Kidney (tissue), 22 donors: ENCODE measurements at places on chromosomes 6 and 20.

DNA sequence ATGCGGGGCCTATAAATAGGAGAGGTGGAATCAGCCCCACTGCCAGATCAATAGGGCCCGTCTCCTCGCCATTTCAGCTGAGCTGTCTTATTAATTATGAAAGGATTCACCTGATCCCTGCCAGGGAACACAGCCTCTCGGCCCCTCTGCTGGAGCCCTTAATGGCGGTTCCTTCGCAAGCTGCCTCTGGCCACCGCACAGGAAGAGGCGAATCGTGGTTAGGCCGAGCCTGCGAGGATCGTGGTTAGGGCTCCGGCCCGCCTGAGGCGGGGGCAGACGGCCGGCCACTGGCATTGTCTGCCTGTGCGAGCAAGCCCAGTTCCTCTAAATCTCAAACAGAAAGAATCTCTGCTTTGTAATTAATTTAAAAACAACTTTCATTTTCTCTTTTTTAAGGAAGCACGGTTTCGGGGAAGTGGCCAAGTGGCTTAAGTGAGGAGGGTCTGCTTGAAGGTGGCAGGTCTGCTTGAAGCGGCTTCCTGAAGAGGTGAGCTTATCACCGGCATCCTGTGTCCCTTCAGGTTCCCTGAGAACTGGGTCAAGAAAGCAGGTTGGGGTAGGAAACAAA, 9.2 kb downstream of the NRN1 start:
- DNase-seq: peak; percentile 59

DNA sequence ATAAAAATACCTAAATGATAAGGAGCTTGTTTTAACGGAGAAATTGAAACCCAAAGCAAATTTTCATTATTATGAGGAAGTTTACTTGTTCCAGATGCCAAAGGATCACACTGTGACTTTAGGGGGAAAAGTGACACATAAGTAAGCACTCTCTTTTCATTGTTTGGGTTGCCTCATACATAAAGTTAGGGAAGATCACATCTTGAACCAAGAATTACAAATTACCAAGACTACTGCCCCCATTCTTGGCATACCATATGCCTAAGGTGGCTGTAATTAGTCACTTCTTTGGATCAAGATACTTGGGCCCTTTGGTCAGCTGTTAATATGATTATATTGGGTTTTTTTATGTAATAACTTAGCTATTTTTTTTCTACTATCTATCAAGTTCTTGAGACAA, 269.0 kb downstream of the COL12A1 start:
- no peak for DNase-seq

GRCh38 chr6:84967389-84967788, 203.0 kb upstream of the TBX18 start:
- no peak for DNase-seq

- no peak for DNase-seq
These were observed 250.9 kb downstream of the UTRN start for GRCh38 chr6:144536079-144536478.

DNA sequence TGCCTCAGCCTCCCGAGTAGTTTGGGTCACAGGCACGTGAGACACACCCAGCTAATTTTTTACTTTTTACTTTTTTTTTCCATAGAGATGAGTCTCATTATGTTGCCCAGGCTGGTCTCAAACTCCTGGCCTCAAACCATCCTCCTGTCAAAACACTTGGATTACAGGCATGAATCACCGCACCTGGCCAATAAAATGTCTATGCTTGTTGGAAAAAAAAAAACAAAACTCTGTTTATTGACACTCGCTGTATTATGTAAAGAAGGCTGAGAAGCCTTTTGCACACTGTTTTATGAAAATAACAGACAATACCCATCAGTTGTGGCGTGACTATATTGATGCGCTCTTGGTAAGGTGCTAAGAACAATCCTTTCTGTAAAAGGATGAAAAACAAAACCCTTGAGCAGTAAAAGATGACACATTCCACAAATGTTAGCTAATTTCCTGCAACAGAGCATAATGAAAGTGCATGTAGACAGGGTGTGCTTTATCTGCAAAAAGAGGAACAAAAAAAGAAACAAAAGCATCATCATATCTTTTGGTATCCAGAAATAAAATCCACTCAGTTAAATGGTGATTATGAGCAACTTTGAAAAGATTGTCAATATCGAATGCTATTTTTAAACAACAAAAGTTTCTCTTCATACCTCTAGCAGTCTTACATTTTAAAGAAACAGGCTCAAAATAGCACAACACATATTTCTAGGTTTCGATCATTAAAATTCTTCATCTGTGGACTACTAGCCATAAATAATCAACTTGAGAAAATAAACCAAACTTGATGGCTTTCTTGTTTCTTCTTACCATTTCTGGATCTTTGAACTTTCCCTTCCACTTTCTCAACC, 108.3 kb upstream of the PHACTR1 start:
- DNase-seq: no peak

- DNase-seq: no peak
These were observed 19.6 kb downstream of the ANGPT4 start for GRCh38 chr20:896501-897025.

DNA sequence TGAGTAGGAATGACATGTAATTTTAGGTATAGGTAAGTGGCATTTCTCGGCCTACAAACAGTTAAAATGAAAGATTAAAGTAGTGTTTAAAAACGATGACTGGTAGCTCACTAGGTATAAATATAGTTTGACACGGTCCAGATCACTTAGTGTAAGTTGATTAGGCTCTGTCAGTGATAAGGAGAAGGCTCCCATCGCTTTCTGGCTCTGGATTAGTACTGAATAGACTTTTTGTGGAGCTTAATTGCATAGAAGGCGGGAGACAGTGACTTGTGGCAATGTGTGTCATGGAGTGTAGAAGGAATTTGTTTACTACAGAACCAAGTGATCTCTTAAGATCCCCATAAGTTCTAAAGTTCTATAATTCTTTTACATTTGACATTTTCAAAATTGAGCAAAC, 6.7 kb downstream of the PYGB start:
- DNase-seq: no peak

- no peak for DNase-seq
These were observed 18.8 kb downstream of the RTF2 start for GRCh38 chr20:56487216-56487615.

DNA sequence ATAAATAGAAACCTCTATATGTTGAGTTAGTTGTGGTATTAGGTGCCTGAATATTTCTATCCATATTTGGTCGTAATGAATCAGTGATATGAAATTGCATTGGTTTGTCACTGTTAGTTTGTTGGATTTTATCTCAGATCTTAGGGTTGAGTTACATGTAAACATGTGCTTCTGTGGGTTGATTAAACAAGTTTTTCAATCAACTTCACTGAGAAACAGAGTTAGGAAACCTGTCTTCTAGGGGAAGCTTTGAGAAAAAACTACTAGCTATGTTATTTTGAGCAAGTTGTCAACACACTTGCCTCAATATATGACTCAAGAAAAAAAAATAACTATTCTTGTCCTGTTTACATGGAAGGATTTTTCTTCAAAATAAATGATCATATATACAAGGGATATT, 14.8 kb upstream of the ADGB start:
- DNase-seq: no peak

DNA sequence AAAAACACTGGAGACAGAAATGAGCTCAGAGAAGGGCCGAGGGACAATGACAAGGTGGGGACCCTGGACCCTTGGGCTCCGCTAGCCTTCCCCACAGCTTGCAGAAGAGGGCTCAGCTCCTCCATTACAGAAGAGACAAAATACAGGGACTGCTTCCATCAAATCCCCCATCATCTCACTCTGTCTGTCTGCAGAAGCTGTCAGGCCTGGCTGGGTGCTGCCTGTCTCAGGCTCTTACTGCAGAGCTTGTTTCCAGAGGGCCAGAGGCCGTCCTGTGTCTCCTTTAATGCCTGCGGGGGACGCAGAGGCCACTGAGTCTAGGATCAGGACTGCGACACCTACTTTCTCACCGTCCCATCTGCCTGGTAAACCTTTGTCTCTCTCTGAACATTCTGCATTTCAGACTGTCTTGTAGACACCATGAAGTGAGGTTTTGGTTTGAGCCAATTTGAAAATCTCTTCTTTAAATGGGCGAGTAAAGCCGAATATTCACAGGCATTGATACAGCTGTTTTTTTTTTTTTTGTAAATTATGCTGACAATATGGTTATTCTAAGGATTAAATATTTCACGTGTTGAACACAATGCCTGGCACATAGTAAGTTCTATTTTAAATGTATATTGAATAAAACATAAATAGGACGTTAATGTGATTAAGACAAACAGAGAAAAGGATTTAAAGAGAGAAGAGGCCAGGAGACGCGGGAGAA, 28.3 kb downstream of the RNASET2 start:
- DNase-seq: no peak

- DNase-seq: no peak
These were observed 308.1 kb upstream of the SPTLC3 start for GRCh38 chr20:12700701-12701100.

DNA sequence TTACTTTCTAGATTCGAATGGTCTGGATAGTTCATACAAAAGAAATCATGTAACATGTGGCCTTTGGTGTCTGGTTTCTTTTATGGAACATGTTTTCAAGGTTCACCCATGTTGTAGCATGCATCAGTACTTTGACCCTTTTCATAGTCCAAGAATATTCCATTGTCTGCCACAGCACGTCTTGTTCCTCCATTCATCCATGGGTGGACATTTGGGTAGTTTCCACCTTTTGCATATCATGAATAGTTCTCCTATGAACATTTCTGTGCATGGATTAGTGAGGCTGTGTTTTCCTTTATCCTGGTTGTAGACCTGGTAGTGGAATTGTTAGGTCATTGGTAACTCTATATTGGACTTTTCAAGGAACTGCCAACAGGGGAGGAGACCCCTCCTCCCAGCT, 31.7 kb downstream of the GSTA3 start:
- DNase-seq: no peak

DNA sequence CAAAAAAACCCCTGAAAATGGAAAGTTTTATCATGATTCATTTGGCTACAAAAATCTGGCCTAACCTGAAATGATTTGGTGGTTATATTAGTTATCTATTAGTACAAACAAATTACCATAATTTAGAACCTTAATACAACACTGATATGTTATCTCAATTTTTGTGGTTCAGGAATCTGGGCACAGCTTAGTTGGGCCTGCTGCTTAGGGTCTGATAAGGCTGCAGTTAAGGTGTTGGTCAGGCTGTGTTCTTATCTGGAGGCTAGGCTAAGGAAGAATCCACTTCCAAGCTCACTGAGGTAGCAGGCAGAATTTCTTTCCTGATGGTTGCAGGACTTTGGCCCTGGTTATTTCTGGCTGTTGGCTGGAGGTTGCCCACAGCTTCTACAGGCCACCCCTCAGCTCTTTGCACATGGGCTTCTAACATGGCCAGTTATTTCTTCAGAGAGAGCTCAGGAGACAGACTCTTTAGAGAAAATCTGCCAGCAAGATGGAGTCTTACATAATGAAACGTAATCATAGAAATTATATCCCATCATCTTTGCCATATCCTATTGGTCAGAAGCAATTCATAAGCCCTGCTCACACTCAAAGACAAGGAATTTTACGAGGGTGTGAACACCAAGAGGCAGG, 11.4 kb downstream of the TRIM38 start:
- no peak for DNase-seq

GRCh38 chr20:59299945-59300332, 472 bp upstream of the EDN3 start:
- no peak for DNase-seq

DNA sequence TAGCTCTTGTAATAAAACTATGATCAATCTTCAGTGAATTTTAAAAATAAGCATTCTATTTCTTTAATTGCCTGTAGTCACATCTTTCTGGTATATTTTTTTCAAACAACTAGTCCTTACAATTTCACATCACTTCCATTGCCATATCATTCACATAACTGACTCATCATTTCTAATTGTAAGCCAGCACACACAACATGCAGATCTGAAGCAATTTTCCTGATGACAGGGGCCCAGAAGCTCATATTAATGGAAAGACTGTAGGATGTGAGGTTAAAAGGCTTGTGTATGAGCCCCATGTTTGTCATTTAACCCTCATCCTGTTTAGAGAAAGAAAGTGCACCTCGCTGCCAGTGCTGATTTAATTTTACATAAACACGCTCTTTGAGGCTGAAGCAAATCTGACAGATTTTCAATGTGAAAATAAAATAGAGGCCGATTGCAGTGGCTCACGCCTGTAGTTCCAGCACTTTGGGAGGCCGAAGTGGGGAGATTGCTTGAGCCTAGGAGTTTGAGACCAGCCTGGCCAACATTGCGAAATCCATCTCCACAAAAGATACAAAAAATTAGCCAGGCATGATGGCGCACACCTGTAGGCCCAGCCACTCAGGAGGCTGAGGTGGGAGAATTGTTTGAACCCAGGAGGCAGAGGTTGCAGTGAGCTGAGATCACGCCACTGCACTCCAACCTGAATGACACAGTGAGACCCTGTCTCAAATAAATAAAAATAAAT, 40.1 kb upstream of the LTV1 start:
- no peak for DNase-seq

DNA sequence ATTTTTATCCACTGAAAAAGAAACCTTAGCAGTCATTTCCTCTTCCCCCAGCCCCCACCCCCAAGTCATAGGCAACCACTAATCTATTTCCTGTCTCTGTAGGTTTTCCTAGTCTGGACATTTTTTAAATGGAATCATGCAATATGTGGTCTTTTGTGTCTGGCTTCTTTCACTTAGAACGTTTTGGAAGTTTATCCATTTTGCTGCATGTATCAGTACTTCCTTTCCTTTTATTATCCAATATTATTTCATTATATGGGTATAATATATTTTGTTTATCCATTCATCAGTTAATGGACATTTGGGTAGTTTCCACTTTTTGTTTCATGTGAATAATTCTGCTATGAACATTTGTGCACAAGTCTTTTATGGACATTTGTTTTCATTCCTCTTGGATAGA, 99.3 kb upstream of the BMP5 start:
- DNase-seq: no peak

- no peak for DNase-seq
These were observed 24.0 kb downstream of the MAPK13 start for GRCh38 chr6:36154286-36154685.

DNA sequence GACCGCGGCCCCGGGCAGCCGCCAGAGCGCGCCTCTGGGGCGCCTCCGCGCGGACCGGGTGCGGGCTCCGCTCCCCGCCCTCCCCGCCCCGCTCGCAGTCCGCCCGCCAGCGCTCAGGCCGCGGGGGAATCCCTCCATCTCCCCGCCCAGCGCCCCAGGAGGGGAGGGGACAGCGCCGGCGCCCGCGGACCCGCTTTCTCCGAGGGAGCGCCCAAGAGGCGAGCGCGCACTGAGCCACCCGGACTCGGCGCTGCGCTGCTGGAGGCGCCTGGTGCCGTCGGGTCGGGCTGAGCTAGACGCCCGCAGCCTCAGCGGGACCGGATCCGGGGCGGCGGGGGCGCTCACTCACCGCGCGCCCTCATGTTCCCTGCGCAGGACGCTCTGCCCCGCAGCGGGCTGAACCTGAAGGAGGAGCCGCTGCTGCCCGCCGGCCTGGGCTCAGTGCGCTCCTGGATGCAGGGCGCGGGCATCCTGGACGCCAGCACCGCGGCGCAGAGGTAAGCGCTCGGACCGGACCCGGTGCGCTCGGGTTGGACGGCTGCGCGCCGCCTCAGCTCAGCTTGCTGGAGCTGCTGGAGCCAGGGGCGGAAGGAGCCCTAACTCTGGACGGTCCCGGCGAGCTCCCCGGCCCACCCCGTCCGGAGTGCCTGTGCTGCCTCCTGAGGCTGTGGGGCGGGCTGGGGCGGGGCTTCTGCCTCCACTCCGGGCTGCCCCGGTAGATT, 867 bp downstream of the EBF4 start:
- DNase-seq: peak; percentile 45
